Testis (tissue), 5 donors: ENCODE measurements at places on chromosomes 6 and 20. TPM values are rescaled to one million over a fixed set of nuclear protein-coding genes. Genes with fewer than 3 reads are reported as not detected.

NNAT gene
- total RNA-seq = 8.7 TPM

E2F1 gene
- total RNA-seq = 19.9 TPM

OR12D3 gene
- 0.19 TPM for total RNA-seq

DNA sequence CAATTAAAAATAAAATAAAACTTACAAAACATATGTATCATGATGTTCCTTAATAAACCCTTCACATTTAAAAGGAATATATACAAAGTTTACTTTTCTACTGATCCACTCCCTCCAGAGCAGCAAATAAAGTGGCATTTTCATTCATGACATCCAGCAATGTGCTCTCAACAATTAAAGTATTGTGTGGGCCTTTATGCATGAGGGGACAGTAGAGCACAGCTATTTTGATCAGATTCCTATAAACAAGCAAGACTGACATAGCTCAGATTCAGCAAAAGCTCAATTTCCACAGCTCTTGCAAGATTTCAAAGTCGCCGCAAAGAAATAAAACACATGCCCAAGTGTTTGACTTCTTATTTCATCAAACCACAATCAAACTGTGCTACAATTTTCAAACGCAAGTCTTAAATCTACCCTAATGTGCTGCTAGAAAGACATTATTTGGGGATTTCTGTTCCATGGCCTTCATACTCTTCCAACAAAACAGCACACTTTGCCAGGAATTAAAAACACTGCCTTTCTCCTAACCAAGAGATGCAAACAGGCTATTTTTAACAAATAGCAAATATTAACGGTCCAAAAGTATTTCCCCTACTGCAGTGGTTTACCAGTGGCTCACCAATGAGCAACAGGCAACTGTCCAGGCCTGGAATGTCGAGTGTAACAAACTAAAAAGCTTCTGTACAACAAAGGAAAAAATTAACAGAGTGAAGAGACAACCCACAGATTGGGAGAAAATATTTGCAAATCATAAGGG is 52.3 kb downstream of the MBOAT1 start:
- no peak for DNase-seq

AURKA gene
- 35.4 TPM for total RNA-seq

GRCh38 chr6:103456652-103457051 is 1403.1 kb downstream of the HACE1 start:
- no peak for DNase-seq

GRCh38 chr6:141464896-141465295 is 667.8 kb upstream of the GJE1 start:
- DNase-seq = no peak

LTB gene
- total RNA-seq = not detected
